ENCODE measurements at places on chromosomes 1 and 21.

- peak; percentile 66 for DNase-seq
Measured at GRCh38 chr1:186655876-186656275, 24.3 kb downstream of the PTGS2 start.

DNA sequence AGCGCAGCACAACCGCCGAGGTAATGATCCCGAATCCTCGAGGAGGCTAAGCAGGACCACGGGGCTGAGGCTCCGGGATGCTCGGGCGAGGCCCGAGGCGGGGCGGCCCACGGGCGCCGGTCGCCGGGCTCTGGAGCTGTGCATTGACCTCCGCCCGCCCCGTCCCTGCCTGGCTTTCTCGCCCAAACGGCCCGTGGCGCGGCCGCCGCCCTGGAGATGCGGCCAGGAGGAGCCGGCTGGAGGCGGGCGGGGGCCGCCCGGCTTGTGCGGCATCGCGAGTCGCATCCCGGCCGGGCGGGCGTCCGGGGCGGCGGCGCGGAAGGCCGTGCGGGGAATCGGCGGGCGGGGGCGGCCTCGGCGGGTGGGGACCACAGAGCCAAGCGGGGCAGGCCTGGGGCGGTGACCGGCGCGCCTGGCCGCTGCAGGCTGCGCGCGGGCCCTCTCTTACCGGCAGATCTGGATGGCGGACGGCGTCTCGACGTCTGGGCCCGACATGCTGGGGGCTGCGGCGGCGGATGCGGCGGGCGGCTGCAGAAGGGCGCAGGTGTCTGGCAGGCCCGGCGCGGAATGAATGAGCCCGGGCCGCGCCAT lies 663 bp downstream of the ACOT7 start:
- DNase-seq = no peak

DNA sequence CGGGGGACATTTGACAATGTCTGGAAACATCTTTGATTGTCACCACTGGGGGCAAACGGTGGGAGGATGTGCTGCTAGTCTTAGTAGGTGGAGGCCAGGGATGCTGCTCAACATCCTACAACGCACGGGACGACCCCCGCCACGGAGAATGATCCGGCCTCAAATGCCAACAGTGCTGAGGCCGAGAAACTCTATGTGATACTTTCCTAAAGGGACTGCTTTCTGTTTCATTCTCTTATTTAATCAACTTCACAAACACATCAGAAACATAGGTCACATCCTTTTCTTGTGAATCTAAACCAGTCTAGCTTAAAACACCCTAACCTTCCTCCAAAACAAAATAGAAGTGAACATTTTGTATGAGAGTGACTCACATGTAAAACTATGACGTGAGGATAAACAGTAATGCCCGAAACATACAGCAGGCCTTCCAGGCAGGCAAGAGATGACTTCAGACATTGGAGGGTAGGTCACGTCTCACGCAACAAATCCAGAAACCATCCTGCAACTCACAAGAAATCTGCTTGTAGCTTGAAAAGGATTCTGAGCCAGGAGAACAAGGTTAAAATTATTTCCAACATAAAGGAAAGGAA lies 37.2 kb upstream of the ETS2 start:
- DNase-seq = no peak

GRCh38 chr1:193270996-193271395 lies 84.6 kb upstream of the B3GALT2 start:
- DNase-seq = no peak

- DNase-seq = no peak
Measured at GRCh38 chr1:7117399-7118281, 332.4 kb downstream of the CAMTA1 start.

DNA sequence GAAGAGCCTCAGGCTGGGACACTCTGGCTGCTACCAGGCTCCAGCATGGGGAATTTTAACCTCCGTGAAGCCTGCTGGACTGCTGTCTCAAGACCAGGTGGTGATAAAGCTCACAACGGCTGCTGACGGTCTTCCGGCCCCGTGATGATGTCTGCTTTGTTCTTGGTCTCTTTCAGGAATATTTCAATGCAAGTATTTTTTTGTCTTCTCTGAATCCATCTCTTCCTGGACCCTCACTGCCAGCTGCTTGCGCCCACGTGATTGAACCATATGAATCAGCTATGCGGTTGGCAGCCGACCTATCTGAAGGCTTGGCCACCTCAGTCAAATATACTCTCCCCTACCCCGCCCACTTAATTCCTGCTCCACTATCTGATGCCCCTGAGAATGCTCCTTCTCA lies 14.6 kb upstream of the SLC6A17 start:
- no peak for DNase-seq

DNA sequence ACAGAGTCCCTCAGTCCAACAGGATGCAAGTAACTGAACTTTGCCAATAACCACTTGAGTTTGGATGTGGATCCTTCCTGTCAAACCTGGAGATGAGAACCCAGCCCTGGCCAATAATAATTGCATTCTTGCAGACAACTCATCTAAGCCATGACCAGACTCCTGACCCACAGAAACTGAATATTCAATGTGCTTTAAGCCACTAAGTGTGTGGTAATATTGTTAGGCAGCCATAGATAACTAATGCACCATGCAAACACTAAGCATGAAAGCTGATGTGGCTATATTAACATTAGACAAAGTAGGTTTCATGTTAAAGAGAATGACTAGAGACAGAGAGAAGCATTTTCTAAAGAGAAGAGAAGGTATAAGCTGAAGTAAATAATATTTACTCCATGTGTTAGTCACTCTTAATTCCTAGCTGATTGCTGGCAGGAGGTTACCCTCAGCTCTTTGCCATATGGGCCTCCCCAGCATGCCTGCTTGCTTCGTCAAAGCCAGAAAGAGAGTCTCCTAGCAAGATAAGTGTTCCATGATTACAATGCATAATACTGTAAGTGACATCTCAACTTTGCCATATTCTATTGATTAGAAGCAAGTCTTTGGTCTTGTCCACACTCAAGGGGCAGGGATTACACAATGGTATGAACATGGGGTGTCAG lies 276.4 kb upstream of the PLXNA2 start:
- DNase-seq = no peak

- no peak for DNase-seq
Measured at GRCh38 chr1:187641463-187641862, 812.7 kb downstream of the PLA2G4A start.

DNA sequence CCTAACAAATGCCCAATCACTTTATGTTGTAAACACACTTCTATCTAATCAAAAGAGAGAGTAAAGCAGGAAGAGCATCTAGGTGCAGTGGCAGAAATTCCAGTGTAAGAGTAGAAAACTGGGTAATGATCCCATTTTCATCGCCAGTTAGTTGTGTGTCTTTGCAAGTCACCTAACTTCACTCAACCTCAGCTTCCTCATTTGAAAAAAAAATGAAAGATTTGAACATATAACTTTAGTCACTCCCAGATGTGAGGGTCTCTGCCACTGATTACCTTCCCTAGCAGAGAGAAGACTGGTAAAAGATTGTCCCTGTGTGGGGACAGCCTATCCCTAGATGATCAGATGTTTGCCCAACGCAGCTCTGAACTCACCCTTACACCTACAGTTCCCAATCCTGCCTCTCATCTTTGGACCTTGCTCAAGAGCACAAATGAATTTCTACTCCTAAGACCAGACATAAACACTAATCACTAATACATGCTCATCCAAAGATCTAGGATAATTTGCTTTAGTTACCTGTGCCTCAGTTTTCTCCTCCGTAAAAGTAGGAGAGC lies 25.2 kb upstream of the DUSP23 start:
- DNase-seq = no peak

DNA sequence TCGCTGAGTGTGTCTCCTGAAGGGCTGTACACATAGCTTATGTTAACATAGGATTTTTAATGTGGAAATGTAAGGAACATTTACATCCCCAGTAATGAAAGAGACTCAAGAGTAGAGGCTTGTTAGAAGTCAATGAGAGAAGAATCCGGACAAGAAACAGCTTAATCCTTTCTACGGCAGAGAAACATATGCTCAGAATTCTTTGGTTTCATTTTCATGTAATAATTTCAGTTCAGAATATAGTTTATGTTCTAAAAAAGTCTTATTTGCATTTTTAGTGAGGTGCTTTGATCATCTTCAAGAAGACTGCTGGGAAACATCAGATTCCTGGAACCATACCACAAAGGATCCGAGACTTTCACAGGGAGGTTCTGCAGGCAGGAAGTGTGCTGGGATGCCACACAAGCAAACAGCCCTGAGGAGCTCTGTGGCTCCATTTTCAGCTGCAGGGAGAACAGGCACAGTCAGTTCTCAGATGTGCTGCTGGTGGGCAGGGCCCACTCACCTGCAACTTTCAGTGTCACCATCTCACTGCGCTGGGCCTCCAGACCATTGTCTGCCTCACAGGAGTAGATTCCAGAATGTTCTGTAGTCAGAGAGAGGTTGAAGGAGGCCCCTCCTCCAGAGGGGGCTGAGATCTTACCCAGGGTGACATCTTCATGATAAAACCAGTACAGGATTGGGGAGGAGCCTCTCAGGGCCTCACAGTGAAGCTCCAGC lies 28.4 kb downstream of the FCRL5 start:
- DNase-seq = no peak

GRCh38 chr1:5907386-5907785 lies 84.8 kb downstream of the NPHP4 start:
- DNase-seq = no peak

GRCh38 chr1:64826991-64827390 lies 82.1 kb downstream of the RAVER2 start:
- DNase-seq = no peak

DNA sequence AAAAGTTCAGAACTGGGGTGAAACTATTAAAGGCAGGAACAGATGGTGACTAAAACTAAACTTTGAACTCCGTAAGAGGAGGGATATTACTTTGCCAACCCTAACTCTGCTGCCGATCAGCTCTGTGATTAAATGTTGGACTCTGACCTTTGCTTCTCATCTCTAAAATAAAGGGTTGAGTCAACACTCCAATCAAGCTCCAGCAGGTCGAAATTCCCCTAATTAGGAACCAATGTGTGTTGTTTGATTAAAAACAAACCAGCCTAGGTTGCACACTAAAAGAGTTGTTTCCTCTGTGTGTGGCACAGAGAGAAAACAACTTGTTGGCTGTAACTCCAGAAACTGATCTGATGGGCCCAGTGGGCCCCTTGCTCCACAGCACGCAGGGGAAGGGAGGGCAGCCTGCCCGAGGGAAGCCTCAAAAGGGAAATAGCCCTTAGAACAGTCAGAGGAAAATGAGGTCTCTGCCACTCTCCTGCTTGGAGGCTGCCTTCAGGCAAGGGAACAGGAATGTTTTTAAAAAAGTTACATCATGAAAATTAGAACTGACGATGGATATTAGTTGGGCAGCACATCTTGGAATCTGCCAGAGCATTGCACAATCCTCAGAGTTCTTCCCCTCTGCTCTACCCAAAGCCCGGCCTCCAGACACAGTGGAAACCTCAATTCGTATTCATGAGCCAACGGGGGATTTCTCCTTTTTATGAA lies 69.3 kb downstream of the KCTD3 start:
- no peak for DNase-seq

GRCh38 chr1:112507921-112508277 lies 866 bp upstream of the WNT2B start:
- peak; percentile 34 for DNase-seq

DNA sequence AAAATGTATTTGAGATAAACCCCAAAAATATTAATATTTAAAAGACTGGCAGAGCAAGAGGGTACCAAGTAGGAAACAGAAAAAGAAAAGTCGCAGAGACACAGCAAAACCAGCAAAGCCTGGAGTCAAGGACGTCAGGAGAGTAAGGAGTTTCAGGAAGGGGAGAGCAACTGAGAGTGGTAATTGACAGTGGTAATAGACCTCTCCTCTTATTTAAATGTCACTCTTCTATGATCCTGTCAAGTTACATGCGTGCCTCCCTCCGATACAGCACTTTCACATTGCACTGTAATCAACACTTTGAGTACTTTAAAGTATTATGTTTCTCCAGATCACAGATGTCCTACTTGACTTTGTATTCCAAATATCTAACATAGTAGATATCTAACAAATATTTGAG lies 82.6 kb upstream of the EXO1 start:
- DNase-seq = no peak

GRCh38 chr1:84192681-84193080 lies 48.6 kb downstream of the PRKACB start:
- DNase-seq = no peak

DNA sequence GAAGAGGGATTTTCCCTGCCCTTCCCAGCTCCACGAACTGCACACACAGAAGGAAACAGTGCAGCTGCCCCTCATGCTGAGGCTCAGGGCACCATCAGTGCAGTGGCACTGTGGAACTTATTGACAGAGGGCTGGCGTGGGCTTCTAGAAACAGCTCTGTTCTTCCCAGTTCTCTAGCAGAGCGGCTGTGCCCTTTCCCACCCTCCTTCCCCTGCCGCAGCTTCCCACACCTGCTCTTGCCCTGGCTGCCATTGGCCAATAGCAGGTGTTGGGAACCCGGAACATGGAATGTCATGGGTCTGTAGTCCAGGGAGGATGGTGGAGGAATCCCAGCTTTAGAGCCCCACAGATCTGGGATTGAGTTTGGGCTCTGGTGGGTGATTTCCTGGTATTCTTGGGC lies 343.8 kb downstream of the RPS6KC1 start:
- DNase-seq = no peak

Data from hematopoietic multipotent progenitor cell (in vitro differentiated cells).